ENCODE measurements at places on chromosomes 5 and 9.

- no peak for DNase-seq
These were observed 170.5 kb downstream of the GABBR2 start for GRCh38 chr9:98538203-98538602.

DNA sequence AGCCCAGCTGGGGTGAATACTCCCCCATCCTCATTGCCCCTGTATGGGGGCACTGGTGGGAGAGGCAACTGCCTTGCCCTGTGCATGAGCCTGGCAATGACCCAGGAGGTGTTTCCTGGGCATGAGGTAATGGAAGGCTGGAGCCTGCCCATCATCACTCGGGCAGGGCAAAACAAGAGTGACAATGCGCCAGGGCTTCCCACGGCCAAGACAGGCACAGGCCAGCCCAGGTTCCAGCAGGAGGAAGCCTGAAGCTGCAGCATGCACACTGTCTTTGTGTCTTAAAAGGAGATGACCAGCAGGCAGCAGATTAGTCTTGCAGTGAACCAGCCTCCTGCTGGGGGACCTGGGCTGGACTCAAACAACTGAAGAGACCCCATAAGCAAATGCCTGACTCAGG lies 92.2 kb upstream of the SMIM23 start:
- no peak for DNase-seq

- DNase-seq, result no peak
These were observed 5.5 kb downstream of the PCDH1 start for GRCh38 chr5:141872496-141873356.

DNA sequence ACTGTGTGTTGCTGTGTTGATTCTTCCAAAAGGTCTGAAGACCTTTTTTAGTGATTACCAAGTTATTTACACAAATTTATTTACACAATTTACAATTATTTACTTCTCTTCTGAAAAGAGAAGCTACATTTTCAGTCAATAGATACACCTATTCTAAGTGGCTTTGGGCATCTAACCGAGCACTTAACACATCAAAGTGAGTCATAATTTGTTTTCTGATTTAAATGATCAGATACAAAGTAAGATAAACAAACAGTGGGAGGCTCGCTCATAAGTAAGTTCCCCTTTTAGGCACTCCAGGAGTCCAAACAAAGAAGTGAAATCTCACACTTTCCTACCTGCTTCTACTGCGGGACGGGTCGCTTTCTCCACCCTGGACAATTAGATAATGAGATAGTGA lies 90.2 kb downstream of the APBA1 start:
- no peak for DNase-seq

DNA sequence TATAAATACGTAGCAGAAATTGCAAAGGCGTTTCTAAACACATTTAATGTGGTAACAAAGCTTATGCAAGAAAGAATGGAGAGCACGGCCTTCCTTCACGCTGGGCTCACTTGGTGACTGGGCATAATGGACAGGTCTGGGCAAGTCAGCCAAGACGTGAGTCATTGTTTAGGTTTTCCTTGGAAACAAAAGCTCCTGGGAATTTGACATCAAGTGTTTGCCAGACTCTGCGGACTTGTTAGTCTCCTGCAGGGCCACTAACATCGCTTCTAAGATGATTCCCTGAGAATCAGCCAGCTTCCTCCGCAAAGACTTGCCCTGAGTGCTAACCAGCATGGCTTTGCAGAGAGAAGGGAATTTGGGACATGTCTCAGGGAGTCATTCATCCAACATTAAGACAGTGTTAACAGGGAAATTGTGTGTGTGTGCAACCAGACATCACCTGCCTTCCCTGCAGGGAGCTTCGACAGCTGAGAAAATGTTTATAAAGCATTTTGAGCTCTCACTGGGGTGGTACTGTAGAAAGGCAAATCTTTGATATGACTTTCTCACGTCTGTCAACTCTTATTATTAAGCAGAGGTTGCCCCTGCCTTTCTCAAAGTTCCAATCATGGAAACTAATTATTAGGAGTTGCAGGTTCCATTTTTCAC lies 182.5 kb downstream of the NTRK2 start:
- DNase-seq, result no peak

GRCh38 chr5:109550077-109550476 lies 139.7 kb upstream of the MAN2A1 start:
- DNase-seq, result no peak

DNA sequence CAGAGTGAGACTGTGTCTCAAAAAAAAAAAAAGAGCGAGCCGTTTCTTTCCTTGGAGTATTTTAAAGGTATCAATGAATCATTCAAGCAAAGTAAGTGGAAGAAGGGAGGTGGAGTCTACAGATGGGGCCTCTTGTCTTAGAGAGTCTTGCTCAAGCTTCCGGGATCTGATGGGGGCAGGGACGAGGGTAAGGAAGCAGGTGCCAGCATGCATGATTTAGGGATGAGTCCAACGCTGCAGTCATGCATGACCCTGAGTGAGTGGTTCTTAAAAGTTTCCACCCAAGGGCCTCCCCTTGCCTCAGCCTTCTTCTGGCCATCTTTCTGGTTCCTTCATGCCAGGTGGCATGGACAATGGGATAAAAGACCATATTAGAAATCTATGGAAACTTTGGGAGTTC lies 79.6 kb downstream of the MYO10 start:
- DNase-seq, result no peak

DNA sequence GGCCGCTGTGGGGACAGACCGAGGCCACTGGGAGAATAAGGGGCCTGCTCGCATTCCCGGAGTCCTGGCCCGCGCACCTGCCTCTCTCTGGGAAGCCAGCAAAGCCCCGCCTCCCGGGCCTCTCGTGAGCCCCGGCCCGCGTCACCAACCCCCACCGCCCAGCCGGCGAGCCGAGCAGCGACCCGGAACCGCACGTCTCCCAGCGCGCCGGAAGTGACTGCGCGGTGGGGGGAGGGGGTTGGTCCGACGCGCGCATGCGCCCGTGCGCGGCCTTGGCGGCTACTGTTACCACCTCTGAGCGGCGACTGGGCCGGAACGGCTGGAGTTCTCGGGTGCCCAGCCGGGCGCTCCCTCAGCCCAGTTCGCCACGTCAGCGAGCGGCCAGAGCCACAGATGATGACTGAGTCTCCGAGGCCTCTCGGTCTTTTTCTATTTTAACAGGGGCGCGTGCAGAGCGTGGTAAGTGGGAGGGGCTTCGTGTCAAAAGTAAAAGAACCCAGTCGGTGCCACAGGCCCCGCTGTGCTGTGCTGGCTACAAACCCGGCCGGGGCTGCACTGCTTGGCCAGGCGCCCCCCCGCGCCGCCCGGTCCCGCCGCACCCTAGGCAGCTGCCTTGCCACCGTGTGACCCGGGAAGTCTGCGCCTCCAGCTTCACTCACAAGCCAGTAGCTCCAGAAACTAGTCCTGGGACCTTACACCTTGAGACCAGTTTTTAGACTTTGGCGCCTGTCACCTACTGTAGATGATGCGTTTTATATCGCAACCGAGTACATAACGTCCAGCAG lies at the start of gene GOLGA1:
TSS of gene GOLGA1 (minus strand) at position 190 of the 785 bp plus-strand sequence. CDS start 2,372 bp downstream, outside the sequence.
- peak; percentile 80 for DNase-seq

- no peak for DNase-seq
These were observed 51.9 kb upstream of the JAK2 start for GRCh38 chr9:4933177-4933576.

DNA sequence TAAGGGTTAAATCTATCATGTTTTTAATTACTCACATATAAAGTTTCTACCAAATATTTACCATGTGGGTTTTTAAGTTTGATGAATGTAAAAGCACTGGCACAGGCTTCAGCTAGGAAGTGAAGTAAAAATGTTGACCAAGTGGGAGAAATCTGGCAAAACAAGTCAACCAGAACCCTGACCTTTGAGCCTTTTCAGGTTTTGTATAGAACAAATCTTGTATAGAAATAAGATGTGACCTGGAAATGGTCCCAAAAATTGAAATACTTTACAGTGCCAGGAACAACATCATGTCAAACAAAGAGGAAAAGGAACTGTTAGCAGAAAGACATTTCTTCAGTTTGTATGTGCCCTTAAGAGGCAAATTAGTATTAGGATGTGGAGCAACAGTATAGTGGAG lies 137.6 kb downstream of the CCDC192 start:
- DNase-seq, result no peak

GRCh38 chr9:99350461-99350860 lies 128.4 kb downstream of the SEC61B start:
- DNase-seq, result no peak

GRCh38 chr9:83138422-83139135 lies 75.6 kb upstream of the RASEF start:
- DNase-seq, result no peak

GRCh38 chr5:160720822-160721221 lies 131.2 kb downstream of the ATP10B start:
- no peak for DNase-seq

DNA sequence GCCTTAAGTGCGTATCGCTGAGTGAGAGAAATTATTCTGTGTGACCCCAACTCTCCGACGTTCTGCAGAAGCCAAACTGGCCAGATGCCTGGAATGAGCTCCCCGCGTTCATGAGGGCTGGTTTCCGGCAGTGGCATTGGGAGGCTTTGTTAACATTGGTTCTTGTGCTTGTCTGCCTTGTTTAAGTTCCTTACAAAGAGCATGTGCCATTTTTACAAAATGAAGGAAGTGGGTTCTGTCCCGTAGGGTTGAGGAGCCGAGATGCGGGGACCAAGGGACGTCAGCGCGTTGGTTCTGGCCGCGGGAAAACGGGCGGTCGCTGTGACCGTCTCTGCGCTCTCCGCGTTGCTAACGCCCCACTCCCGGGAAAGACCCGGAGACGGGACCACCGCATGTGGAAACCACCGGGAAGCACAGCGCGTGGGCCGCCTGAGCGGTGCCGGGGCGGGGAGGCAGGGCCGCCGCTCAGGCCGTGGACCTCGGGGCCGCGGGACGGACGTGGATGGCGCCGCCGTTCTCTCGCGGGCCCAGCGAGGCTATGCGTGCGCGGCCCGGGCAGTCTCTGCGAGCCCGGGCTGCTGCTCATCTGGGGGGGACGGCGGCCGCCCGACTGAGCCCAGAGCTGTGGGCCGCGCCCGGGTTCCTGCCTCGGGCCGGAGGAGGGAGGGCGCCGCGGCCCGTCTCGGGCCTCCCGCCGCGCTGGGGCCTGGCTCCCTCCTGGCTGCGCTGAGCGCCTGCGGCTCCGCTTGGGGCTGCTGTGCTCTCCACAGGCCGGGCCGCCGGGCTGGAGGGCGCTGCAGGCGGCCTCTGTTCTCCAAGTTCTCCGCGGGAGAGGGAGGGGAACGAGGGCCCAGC lies 13.4 kb downstream of the RABL6 start:
- DNase-seq, result no peak

DNA sequence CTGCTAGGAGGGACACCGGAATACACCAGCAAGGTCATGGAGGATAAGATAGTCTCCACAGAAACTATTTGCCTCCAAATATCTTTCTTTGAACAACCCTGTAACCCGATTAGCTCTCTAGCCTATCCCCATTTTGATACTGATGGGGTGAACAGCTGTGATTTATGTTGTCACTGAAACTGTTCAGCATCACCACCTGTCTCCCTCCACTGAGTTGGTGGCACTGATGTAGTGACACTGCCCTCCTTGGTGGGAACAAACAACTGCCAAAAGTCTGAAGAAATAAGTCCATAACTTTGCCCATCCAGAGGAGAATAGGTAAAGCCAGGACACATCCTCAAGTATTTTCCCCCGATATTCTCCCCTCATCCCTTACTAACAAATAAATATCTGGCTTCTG lies 24.3 kb upstream of the KCNV2 start:
- DNase-seq, result no peak

- no peak for DNase-seq
These were observed 535 bp downstream of the RFX3 start for GRCh38 chr9:3525096-3525835.

DNA sequence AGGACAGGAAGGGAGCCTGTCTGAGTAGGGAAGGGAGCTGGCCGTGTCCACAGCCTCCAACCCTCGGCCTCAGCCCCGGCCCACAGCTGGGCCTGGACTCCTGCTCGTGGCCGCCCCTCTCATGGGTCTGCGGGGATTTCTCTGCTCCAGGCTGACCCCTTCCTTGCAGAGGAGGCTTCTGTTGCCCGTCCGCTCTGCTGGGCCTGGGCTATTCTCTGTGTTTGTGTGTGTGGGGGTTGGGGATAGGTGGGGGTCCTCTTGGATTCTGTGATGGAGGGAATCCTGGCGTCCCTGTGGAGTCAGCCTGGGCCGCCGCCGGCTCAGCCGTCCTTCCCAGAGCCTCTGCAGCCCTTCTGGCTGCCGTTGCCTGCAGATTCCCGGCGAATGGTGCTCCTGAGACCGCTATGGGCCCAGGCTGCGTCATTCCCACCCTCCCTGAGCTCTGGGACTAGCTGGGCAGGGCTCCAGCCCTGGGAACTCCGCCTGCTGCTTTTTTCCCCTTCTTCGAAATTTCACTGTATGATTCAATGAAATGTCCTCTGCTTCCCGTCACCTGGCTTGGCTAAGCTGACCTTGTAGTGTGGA lies 64.2 kb downstream of the FGF18 start:
- no peak for DNase-seq

- peak; percentile 58 for DNase-seq
These were observed 137.1 kb upstream of the SLC24A2 start for GRCh38 chr9:19925674-19926503.

GRCh38 chr5:54001976-54002775 lies 308.2 kb downstream of the ARL15 start:
- no peak for DNase-seq

DNA sequence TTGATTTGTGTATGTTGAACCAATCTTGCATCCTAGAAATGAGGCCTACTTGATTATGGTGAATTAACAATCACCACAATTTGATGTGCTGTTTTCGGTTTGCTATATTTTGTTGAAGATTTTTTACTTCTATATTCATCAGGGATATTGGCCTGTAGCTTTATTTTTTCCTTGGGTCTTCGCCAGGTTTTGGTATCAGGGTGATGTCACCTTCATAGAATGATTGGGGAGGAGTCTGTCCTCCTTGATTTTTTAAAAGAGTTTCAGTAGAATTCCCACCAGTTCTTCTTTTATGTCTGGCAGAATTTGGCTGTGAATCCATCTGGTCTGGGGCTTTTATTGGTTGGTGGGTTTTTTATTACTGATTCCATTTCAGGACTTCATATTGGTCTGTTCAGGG lies 115.2 kb downstream of the CPLANE1 start:
- no peak for DNase-seq

DNA sequence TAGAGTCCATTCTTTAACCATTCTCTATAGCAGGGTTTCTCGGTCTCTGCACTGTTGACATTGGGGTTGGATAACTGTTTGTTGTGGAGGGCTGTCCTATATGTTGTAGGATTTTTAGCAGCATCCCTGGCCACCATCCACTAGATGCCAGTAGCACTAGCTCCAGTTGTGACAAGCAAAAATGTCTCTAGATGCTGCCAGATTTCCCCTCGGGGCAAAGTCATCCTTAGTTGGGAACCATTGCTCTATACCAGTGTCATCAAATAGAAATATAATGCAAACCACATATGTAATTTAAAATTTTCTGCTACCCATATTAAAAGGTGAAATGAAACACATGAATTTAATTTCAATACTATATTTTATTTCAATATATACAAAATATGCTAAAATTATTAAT lies 2.9 kb downstream of the TTC23L start:
- no peak for DNase-seq
